ENCODE measurements at places on chromosomes 2 and 18. TPM values are rescaled to one million over a fixed set of nuclear protein-coding genes. Genes with fewer than 3 reads are reported as not detected.

FOXD4L1 gene
- total RNA-seq, result 0.16 TPM

PAX3 gene
- not detected for total RNA-seq

- H3K27ac ChIP-seq, result peak overlapping the region; percentile 77
- DNase-seq, result no peak
- H3K4me1 ChIP-seq, result peaks cover 53% of the 10 kb centered on the region
These were observed 17.3 kb downstream of the PTPN18 start for GRCh38 chr2:130372833-130373807.

DNA sequence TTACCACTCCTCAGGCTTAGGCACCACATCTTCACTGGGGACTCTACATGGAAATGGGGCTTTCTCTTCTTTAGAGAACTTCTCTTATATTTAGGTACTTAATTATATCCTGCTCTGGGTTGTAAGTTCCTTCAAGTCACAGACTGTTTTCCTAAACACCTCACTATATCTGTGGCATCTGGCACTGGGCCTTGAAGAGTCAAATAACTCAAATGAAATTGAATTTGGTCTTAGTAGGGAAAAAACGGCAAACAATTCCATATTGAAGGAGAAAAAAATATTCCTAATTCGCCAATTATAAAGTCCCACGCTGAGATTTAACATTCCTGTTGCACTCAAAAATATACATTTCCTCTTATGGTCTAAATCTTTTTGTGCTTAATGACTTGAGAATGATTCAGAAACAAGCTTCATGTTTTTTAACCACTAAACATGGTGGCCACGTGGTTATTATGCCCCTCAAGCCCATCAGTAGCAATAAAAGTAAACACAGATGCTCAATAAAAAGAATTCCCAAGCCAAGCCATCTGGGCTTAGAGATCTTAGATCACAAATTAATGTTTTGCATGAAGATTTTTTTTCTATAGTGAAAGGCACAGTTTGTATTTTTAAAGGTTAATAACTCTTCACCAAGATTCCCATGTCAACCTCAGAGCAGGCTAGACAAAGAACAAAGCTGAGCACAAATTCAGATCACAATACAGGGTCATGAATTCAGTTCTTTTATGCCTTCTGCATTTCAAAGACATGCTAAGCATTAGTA is 105.5 kb upstream of the SYT4 start:
- no peaks in the 10 kb centered on the region for H3K36me3 ChIP-seq
- H3K27ac ChIP-seq, result no peak overlapping the region
- no peak for DNase-seq
- H3K4me3 ChIP-seq, result no peak overlapping the region
